ENCODE measurements at places on chromosomes 1 and 21.

DNA sequence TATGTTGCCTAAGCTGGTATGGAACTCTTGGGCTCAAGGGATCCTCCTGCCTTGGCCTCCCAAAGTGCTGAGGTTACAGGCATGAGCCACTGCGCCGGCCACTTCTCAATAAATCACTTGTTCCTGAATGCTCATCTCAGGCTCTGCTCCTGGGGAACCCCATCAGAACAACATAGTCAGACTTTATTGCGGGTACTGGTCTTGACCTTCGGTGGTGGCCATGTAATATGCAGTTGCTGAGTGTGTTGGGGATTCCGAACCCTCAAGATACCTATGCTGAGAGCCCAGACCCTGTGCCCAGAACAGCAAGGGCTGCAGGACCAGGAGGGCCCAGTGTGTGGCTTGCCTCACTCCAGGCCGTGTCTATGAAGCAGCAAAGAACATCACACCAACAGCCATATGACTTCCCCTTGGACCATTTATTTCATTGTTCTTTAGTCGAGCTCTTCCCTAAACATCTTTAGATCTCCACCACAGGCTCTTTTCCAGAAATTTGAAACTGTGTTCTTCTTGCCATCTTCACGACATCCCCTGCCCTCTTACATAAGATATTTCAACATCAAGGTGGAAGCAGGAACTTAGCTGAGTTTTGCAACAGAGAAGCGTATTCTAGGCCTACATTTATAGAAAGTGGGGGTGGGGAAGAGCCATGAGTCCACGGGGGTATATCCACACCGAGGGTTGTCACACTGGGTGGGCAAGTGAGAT, 12.7 kb upstream of the SDHB start:
- no peak for DNase-seq

DNA sequence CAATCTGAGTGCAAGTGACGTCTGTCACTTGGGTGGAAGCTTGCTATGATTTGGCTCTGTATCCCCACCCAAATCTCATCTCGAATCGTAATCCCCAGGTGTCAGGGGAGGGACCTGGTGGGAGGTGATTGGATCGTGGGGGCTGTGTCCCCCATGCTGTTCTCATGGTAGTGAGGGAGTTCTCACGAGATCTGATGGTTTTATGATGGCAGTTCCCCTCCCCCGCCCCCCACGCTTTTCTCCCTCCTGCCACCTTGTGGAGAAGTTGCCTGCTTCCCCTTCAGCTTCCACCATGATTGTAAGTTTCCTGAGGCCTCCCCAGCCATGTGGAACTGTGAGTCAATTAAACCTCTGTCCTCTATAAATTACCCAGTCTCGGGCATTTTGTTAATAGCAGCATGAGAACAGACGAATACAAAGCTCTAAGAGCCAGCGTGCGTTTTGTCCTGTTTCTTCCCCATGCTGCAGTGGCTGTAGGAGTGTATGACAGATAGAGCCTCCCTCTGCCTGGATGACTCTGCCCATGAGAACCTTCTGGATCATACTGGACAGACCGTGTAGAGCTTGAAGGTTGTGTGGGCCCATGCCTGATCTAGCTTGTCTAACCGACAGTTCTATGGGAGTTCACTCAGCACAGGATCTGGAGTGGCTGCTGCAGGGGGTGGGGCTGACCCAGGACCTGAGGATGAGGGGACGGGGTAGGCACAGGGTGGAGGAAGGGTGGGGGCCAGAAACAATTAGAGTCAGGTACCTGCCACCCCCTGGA, 139.7 kb upstream of the ERRFI1 start:
- no peak for DNase-seq

GRCh38 chr21:45088729-45089128, 14.3 kb downstream of the ADARB1 start:
- no peak for DNase-seq

GRCh38 chr1:36561361-36561724, 78.6 kb upstream of the CSF3R start:
- DNase-seq, result no peak

DNA sequence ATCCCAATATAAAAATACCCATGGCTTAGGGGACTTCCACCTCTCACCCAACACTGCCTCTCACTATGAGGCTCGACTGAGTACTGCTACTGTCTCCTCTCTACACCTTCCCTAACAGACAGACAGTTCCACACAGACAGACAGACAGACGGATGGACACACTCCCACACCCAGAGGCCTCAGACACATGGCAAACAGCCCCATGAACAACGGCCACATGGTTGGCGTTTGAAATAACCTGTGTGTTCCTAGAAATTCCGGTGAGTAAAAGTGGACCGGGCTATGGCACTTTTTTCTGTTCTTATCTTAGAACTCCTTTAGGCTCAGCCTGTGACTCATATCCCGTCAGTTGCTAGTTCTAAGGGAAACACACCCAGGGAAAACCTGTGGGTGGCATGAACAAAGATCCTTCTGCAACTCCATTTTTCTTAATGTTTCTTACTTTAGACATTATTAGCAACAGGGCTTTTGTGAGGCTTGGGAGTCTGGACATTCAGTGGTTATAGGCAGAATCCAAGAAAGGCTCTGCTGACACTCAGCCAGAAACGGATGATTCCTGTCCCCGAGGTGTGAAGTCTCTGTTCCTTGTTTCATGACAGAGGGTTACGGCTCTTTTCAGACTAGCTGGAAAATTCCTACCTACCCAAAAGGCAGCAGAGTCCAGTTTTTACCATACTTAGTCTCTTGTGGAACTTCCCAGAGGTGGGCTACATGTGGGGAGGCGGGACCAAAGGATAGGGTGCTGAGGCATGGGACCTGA, 90.5 kb upstream of the TLR5 start:
- peak; percentile 86 for DNase-seq

- no peak for DNase-seq
These were observed 48.2 kb downstream of the RHOU start for GRCh38 chr1:228783418-228784040.

- peak; percentile 79 for DNase-seq
These were observed 5.5 kb upstream of the TRAPPC10 start for GRCh38 chr21:44006656-44007055.

GRCh38 chr1:57360846-57361407, 62.9 kb downstream of the DAB1 start:
- no peak for DNase-seq
